ENCODE measurements at places on chromosomes 13 and 19.

GRCh38 chr13:80945328-80945727, 604.4 kb upstream of the SPRY2 start:
- DNase-seq, result no peak

DNA sequence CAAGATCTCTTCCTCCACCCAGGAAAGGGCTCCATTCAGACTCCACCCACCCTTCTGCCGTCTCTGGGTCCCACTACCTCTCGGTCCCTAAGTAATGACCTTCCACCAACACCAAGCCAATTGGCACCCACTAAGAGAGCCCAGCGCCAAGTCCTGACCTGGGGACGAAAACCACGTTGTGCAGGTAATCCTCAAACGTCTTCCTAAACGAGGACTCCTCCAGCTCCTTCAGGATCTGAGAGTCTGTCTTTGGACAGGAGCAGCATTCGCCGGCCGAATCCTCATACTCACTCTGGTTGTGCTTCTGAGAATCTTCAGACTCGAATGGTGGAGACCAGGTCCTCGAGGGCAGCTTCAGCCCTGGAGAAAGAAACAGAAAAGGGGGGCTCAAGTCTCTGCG, 83.1 kb downstream of the ZNF557 start:
- no peak for DNase-seq

GRCh38 chr13:78102121-78102677, 183.6 kb upstream of the EDNRB start:
- DNase-seq, result no peak

- no peak for DNase-seq
Measured at GRCh38 chr13:113210833-113211232, 1.4 kb downstream of the CUL4A start.

Data from CD8-positive, alpha-beta memory T cell (primary cell).